ENCODE measurements at places on chromosomes 13 and 19.

GRCh38 chr13:43325636-43326035 is 302.2 kb downstream of the DNAJC15 start:
- DNase-seq = no peak

DNA sequence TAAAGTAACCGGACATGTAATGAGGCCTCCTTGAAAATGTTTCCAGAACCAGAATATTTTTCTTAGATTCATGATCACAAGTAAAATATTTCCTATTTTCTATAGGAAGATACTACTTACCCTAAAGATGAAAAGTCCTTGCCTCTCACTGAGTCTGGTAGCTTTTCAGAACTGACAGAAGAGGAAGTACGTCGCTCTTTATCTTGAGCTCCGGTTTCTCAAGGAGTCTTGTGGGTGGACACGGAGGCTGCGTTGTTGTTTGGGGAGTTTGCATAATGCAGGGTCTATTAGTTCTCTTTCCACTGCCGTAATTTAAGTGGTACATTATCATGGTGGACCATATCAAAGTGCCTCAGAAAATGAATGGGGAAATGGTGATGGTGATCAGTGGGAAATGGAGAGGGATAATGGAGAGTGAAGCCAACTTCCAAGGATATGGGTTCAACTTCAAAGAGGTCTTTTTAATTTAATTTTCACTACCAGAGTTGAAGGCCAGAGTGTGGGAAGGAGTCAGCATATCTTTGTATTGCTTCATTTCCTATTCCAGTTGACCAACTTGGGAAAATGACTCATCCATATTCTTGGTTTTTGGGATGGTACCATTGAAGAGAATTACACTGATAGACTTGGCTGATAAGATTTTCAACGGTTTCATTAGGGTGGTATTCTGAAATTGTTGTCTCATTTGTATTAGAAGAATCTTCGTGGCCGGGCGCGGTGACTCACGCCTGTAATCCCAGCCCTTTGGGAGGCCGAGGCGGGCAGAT is 23.4 kb downstream of the MBD3L2B start:
- DNase-seq = no peak

DNA sequence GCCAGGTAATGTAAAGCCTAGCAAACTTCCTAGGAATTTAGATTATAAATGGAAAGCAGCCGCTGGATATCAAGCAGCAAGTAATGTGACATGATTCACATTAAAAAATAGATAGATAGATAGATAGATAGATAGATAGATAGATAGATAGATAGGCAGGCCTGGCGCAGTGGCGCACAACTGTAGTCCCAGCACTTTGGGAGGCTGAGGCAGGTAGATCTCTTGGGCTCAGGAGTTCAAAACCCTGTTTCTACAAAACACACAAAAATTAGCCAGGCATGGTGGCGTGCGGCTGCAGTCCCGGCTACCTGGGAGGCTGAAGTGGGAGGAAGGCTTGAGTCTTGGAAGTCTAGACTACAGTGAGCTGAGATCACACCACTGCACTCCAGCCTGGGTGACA is 236.9 kb downstream of the SLITRK6 start:
- no peak for DNase-seq

DNA sequence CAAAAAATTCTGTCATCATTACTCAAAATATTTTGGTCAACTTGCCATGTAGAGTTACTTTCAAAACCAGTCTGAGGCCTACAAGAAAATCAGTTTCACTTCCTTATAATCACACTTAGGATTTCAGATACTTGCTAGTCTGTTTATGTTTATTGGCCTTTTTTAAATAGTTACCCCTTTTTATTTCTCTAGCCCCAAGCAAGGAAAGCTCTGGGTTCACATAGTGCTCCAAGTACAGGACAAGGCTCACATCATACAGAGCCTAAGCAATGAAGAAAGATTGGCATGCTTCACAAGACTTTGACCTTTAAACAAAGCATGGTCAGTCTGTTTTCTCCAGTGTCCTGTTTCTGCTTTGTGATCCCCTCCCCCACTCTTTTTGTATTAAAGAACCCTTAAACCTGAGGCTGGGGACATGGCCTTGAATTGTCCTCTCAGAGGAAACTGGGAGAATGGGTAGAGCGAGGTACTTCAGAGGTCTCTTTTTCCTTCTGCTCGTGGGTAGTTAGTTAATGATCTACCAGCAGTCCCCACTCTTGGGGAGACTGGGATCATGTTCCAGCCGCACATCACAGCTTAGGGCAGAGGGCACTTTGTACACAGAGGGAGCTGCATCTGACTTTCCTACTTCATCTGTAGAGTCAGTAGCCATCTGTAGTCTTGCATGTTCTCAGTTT is 30.7 kb downstream of the CEACAM1 start:
- no peak for DNase-seq

DNA sequence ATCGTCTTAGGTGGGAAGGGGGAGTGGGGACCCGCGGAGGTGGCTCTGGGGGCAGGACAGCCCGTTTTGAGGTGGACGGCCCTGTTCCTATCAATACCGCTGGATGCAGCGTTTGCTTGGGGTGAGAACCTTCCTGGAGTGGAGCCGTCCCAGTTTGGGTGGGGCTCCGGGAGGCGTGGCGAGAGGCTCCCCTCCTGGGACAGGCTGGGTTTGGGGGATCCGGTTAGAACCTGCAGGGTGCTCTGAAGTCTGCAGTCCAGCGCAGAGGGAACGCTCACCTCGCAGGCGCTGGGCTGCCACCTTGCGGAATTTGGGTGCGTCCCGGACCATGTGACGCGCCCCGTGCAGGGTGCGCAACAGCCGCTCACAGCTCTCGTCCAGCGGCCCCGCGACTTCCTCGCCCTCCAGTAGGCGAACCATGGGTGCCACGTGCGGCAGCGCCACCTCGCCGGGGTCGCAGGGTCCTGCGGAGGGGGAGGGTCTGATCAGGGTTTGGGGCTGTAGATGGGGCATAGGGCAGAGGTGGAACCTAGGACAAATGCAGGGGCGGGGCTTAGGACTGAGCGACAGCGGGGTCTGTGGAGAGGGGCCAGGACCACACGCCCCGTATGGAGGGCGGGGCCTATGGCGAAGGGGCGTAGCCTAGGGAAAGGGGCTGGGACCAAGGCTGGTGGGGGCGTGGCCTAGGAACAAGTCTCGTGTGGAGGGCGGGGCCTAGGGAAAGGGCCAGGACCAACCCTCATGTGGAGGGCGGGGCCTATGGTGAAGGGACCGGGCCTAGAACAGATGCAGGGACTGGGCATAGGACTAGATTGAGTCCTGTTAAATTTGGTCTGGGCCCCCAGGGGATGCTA is 13.8 kb downstream of the SH2D3A start:
- no peak for DNase-seq

GRCh38 chr13:65756071-65756671 is 1474.0 kb downstream of the PCDH9 start:
- no peak for DNase-seq

DNA sequence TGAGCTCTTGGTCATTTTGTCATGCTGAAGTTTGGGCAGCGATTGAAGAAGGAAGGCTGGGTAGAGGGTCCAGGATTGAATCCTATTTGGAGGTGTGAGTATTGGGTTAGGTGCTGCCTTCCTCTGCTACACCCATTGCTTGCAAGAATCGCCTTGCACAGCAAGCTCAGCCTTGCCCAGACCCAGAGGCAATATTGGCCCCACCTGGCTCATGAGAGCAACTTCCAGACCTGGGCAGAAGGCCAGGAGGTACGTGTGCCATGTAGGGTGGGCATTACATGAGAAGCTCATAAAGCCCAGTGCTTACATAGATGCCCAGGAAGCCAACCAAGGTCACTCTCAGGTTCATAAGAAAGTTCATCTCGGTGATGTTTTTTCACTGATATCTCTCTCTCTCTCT is 718.0 kb downstream of the EFNB2 start:
- DNase-seq = no peak

DNA sequence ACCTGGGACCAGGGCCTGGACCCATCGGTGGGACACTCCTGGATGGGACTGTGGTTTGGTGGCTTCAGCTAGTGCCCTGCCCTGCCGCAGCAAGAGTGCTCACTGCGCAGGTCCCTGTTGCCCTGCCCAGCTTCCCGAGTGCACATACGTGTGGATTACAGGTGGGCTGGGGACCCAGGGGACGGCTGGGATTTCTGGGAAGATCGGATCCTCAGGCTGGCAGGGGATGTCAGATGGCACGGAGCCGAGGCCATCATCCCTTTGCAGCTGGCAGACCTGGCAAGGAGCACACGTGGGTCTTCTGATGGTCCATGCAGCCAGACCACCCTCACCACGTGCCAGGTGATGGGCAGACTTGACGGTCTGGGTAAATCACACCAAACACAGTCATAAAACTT is 69.3 kb downstream of the CHST8 start:
- no peak for DNase-seq

DNA sequence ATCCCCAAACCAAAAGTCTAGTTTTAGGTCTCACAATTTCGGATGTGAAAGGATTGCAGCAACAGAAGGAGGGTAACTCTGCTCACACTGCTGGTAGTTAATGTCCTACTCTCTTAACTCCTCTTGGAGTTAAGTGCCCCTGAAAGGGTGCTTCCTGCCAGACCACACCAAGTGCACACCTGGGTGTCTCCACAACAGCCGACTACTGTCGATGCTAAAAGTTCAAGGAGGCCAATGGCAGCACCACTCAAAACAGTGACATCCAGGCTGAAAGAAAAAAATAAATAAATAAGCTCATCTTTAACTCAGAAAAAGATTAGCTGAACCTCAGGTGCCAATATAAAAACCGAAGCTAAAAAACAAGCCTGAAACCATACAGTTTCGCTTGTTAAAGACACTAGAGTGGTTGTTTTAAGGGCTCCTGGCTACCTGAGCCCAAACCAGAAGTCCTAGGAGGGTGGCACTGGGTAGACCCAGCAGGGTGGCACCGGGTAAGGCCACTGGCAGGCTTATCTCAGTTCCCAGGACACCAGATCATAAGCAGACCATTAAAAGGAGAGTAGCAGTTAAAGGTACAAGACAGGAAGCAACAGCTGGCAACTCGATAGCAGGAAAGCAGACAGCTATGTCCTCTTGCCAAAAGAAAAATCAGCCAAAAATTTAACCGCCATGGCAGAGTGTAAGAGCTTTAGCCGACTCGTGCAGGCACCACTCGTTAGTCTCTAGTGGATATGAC is 39.3 kb downstream of the BRD4 start:
- DNase-seq = no peak

- no peak for DNase-seq
Measured at GRCh38 chr19:54369082-54369687, 4.5 kb upstream of the LAIR1 start.

GRCh38 chr13:23411706-23412105 is 21.8 kb downstream of the SACS start:
- no peak for DNase-seq

DNA sequence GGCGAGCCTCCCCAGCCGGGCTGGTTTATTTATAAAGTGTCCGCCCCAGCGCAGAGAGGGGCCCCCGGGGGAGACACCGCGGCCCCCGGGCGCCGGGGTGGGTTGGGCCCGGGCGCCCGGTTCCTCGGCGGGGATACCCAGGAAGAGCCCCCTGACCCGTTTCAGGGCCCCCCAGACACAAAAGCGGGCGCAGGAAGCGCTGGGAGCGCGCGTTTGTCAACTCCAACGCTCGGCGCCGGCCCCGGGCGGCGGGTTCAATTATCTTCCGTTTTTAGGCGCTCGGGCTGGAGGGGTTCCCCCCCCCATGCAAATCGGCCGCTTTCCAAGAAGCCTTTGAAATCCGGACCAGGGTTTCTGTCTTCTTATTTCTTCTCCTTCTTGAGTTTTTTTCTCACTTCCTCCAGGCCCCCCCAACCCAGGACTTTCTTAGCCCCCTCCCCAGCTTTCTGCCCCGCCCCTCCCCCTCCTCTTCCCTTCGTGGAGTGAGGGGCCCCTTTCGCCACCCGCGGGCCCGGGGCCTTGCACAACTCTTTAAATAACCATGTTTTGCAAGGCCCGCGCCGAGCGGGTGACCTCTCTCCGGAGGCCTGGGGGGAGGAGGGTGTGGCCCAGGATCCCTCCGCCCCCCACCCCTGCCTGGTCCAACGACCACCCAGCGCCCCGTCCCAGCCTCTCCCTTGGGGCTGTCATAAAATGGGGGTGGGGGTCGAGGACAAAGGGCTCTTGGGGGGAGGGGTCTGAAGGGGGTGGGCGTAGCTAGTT is 935 bp downstream of the ARID3A start:
- no peak for DNase-seq

GRCh38 chr19:10805758-10806247 is 30.2 kb downstream of the TMED1 start:
- DNase-seq = no peak

DNA sequence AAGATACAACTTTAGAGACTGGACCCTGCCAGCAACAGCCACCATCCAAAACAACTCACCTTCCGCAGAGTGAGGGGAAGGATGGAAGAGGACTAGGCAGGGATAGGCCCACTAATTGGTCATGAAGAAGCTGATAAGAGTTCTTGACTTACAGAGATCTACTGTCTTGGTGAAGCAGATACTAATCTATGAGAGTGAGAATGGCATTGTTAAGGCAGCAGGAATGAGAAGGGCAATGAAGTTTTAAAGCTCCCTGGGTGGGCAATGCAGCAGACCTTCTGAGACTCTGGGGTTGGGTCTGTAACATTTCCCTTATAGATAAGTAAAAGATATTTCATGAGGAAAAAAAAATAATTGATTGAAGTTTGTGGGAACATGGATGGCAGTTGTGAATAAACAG is 63.7 kb downstream of the KLF12 start:
- no peak for DNase-seq

DNA sequence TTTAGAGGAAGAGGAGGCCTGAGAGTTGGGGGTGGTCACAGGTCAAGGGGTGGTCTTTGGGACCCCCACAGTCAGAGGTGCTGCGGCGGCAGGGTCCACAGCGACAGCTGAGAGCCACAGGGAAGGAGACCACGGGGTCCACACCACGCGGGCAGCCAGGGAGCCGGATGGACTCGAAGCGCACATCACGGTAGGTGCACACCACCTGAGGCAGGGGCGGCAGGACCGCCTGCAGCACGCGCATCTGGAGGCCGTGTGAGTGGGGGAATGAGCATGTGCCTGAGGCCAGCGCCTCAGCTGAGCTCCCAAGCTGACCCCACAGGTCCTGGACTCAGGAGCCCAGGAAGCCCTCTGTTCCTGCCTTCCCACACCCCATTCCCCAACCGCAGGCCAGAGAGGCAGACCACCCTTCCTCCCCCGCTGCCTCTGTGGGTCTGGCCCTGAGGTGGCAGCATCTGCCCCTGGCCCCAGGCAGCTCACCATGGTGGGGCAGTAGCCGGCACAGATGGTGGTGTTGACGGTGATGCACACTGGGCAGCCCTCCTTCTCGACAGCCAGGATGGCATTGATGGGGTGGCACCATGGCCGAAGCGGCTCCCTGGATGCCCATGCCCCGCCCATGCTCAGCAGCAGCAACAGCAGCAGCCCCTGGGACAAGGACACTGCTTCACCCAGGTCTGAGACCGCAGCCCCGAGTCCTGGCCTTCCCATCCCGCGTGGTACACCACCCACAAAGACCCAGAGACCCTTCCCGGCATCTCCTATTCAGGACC is 638 bp downstream of the LHB start:
- DNase-seq = no peak

- no peak for DNase-seq
Measured at GRCh38 chr13:113794764-113795173, 35.7 kb downstream of the TMEM255B start.

- DNase-seq = no peak
Measured at GRCh38 chr19:11423164-11423790, 4.2 kb upstream of the RGL3 start.

GRCh38 chr13:50840284-50840683 is 3.2 kb downstream of the DLEU7 start:
- no peak for DNase-seq
